ENCODE measurements at places on chromosomes 2 and 18.
A peak's percentile ranks its signal among the peaks of the same experiment; 100 is the strongest.

DNA sequence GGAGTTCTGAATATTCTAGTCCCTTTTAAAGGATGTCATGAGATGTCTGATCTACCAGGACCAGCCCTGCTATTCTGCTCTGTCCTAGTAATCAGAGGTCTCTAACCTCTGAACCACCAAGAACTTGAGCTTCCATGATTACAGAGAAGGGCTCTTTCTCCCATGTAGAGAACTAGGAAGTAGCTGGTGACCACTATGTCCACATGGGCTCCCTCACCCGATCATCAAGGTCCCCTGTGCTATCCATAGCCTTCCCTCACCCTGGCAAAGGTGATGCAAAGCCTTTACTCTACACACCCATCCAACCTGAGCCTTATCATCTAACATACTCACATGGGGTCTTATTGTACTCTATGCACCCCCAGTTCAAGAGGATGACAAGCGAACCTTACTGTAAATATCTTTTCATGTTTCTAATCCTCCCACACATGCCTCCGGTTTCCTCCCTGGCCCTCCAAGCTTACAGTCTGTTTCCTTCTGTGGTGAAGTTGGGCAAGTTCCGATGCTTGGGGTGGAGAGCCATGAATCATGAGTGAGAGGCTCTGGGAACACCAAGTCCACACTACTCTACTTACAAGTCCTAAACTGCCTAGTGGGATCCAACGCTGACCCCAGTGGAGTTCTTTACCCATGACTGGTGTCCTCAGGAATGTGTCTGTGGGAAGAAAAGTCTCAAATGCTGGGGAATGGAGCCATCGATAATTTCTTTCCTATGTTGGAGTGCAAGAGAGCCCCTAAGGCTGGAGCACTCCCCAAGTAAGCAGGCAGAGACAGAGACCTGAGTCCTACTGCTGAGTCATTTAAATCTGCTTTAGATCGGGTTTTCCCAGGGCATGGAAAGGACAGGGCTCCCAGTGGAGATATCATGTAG lies 73.3 kb upstream of the KLF7 start:
- peak; percentile 46 for DNase-seq

GRCh38 chr2:39620067-39620466 lies 45.6 kb upstream of the TMEM178A start:
- peak; percentile 88 for DNase-seq

DNA sequence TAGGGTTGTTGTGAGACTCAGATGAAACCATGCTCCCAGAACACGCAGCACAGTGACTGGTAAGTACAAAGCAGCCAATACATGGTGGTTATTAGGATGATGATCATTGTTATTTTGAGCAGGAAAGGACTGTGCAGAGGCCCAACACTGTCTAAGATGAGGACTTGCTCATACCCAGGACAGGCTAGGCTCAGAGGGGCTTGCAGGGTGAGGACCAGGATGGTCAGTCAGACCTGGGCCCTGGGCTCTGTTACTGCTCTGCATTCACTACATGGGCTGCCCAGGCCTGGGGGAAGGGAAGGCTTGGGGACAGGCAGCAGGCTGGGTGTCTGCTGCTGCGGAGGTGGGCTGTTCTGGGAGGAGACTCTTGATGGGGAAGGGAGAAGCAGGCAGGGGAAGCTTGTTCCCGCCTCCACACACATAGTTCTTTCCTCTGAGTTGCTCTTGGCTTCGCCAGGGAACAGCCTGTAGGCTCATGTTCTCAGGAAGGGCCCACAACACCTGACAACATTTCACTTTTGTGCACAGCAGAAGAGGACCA lies 17.5 kb downstream of the CAPN13 start:
- DNase-seq = no peak

DNA sequence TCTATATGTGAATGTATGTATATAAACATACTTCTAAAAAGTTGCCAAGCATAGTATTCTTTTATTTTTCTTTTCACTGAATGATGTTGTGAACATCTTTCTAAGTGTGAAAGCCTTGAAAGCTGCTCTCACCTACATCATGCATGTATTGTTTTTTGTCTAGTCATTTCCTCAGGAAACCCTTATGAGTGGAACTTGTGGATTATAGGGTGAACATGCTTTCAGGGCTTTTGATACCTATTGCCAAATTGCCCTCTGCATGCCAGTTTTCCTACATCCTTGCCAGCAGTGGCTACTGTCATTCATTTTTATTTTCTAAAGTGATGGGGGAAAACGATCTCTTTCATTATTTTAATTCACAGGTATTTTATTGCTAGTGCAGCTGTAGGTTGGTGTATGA lies 78.3 kb downstream of the ADAM23 start:
- DNase-seq = no peak

DNA sequence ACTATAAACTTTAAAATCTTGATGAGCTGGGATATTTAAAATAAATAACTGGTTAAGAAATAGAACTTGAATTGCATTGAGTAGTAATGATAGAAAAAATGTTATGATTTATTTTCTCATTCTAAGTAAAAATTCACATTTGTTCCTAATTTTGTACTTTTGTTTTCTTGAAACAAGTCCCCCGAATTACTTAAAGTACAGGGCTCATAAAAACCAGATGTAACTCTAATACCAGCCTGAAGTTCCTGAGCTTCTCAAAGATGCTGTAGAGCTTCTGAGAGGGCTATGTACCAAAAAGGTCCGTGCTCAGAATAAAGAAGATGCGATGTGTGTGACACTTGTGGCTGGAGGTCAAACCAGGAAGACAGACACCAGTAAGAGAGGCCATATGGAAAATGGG lies 116.1 kb upstream of the TACR1 start:
- no peak for DNase-seq

- DNase-seq = no peak
These were observed 55.2 kb upstream of the SEMA4C start for GRCh38 chr2:96924775-96925747.

DNA sequence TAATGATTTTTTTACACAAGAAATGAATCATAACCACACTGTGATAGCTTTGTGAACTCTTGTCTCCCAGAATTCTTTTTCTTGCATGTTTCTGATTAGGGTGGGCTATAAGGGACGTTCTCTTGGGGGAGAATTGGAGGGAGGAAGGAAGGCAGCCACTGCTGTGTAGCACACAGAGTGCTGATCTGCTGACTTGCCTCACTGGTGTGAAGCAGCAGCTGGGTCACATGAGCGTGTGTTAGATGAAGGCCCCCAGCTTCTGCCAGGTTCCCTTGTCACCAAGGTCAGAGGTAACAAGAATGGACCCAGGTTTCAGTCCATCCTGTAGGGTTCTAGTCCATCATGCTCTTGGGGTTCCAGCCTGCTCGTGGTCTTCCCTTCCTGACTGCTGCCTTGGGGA lies 107.4 kb upstream of the GLI2 start:
- DNase-seq = no peak

DNA sequence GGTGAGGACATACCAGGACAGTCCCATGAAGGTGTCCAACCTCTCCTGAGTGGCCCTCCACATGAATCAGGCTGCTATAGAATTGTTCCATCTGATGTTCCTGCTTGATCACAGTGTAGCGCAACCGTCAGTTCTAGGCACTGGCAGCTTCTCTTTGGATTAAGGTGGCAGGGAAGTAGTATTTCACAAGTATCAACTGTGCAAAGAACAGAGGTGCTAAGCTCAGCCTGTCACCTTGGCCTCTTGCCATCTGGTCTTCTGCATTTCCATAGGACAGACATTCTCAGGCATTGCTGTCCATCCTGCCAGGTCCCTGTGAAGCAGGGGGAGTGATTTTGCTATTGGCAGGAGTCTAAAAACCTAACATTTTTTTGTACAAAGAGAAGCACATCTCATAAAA lies 182.2 kb upstream of the EPAS1 start:
- no peak for DNase-seq

DNA sequence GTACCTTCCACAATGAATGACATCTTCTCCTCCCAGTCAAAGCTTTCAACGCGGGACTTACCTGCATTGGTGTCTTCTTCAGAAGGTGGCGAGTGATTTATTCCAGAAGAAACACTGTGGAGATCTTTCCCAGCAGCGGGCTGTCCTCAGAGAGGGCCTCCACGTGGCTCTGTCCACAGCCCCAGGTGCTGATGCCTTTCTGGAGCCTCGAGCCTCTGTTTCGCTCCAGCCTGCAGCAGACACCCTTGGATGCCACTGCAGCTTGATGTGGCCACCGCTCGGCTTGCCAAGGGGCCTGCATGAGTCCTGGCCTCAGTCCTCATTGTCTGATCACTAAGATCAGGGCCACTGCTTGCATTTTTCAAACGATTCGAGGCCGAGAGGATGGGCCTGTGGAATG lies 46.6 kb upstream of the GALR1 start:
- DNase-seq = no peak

- no peak for DNase-seq
These were observed 38.2 kb upstream of the LYPD6B start for GRCh38 chr2:149000158-149000938.

DNA sequence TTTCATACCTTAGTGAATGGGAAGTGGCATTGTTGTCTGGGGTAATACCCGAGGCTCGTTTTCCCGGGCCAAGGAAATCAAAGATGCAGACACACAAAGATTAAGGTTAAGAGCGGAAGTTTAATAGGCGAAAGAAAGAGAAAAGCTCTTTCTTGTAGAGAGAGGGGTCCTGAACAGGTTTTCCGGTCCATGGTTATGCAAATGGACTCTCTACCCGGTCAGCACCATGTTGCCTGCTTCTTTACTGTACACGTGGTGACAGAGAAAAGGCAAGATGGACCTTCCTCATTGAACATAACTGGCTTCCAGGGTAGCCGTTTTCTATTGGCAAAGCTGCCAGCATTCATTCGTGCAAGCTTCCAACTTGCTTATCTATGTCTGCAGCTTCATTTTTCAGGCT lies 2063.5 kb downstream of the SUCLG1 start:
- DNase-seq = no peak

- DNase-seq = no peak
These were observed 70.5 kb downstream of the SMAD4 start for GRCh38 chr18:51100385-51101120.

DNA sequence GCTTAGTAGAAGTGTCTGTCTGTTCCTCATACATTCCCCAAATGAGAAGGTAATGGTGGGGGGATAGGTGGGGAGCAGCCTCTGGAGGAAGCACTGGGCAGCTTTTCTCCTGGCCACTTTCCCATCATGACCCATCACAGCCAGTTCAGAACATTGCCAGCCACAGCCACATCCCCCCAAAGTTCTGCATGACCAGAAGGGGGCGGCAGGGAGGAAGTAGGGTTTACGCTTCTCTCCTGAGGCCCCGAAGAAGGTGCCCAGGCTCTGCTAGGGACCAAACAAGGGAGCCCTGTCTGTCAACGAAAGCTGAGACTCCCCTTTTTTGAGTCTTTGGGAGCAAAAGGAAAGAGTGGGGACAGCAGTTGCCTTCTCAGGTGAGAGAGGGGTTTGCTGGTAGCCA lies 7.7 kb downstream of the IGFBP5 start:
- no peak for DNase-seq

- no peak for DNase-seq
These were observed 11.4 kb downstream of the XIRP2 start for GRCh38 chr2:166899676-166900075.

- DNase-seq = no peak
These were observed 423.1 kb upstream of the CHST9 start for GRCh38 chr18:27608174-27608573.

DNA sequence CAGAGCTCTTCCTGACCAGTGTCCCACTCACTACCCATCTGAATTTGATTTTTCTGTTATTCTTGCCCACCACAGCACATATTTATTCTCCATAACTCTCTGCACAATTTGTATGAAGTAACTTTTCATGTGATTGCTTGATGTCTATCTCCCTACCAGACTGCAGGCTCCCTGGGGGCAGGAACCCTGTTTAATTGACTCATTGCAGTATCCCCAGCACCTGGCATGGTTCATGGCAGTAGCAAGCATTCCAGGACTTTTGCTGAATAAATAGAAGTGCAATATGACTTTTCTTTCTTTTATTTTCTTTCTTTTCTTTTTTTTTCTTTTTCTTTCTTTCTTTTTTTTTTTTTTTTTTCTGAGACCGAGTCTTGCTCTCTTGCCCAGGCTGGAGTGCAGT lies 88.7 kb upstream of the XPO1 start:
- DNase-seq = no peak

- no peak for DNase-seq
These were observed 217.4 kb upstream of the DTNA start for GRCh38 chr18:34492652-34493051.

- no peak for DNase-seq
These were observed 18.8 kb downstream of the ARHGAP15 start for GRCh38 chr2:143148011-143148410.

GRCh38 chr2:152559008-152559407 lies 158.3 kb downstream of the PRPF40A start:
- DNase-seq = no peak

DNA sequence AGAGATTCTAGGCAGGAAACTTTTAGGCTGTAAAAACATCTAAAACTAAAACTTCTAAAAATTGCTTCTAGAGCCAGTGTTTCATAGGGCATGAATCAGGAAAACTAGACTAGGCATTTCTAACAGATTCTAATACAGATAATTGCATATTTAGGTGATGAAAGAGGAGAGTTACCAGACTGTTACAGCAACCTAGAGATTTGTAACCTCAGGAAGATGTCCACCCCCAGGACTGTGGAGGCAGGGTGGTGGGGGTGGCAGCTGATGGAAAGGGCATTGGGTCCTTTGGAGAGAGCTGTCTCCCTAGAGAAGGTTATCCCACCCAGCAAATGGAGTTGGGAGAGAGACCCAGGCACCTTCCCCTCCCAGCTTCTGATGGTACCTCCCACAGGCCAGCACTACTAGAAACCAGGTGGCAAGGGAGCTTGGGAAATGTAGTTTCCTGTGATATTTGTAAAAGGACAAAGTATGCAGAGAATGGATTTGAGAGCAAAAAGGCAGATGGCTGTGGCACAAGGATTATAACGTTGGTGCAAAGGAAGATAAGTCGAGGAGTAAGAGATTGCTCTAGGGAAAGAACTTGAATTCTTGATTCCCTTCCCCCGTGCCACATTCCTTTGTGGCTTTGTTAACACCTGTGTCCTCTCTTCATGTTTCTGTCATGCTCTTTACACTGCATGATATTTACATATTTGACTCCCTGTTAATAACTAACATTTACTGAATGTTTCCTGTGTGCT lies 75.6 kb upstream of the MGAT5 start:
- no peak for DNase-seq

DNA sequence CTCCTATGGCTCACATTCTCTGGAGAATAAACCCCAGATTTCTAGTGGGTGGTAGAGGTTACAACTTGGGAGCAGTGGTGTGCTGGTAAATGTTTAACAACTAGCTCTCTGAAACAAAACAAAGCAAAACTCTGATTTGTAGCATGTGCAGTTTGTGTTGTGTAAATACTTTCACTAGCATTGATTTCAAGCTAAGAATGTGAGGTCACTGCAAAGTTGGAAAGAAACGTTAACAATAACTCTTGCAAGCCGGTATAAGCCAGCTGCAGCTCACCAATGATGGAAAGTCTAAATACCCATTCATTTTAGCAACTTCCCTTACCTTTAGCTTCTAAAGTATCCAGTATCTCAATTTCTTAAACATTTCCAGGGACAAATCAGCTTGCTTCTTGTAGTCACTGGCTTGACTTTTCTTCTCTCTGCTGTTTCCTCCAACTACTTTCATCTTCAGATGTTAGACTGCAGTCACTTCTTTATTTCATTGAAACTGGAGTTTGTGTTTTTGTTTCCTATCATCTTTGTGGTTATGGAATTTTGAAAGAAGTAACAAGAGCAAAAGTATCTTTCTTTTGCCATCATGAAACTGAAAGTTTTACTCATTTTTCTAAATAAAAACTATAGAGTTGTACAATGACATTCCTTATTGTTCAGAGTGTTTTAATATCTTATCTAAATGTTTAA lies 140.2 kb downstream of the PLCL1 start:
- no peak for DNase-seq

Measured in bone marrow (tissue), 2 donors.